ENCODE measurements at places on chromosomes 6 and 20.

DNA sequence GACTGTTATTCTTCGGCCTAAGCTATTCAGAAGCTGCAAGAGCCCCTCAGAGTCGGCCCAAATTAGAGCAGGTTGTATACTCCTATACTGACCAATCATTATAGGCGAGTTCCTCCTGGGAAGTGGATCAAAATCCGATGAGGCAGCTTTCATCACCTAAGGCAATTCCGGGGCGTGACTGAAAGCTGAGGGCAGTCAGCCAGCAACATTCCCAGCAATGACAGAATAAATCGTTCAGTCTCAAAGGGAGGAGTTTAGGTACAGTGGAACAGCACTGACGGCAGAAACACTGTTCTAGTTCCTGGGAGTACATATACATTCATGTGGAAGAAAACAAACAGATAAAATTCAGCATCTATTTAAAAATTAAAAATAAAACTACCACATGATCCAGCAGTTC is 10.8 kb downstream of the HLA-DQB2 start:
- no peak for DNase-seq

- no peak for DNase-seq
Measured at GRCh38 chr6:151822252-151823111, 15.0 kb downstream of the ESR1 start.

- DNase-seq = no peak
Measured at GRCh38 chr20:1272368-1273100, 6.4 kb downstream of the SNPH start.

DNA sequence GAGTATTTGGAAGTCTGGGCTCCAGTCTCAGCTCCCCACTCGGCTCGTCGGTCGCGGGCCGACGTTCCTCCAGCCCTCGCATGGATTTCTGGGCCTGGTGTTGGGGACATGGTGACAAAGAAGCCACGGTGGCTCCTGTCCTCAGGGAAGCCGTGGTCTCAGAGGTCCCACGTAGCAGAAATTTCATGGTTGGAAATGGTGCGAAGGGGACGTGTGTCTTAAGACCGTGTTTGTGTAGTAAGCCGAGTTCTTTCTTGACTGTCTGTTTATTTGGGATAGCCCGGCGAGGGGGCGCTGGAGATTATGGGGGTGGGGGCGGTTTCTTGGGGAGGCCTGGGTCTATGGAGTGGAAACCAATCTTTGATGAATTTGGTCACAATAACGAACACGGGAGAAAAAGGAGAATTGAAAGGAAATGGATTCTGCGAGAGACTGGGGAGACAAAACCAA is 23.5 kb upstream of the MAP3K7 start:
- DNase-seq = no peak

GRCh38 chr6:136463743-136464142 is 86.5 kb downstream of the MAP7 start:
- no peak for DNase-seq

DNA sequence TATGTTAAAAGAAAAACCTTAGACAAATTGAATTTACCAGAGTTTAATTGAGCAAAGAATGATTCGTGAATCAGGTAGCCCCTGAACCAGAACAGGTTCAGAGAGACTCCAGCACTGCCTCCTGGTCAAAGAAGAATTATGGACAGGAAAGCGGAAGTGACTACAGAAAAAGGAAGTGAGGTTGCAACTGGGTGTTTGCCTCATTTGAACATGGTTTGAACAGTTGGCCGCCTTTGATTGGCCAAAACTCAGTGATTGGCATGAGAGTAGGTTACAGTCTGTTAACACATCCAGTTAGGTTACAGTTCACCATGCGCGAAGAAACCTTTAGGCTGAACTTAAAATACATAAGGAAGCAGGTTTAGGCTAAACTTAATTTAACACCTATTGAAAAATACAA is 248.8 kb downstream of the TFAP2A start:
- DNase-seq = no peak

GRCh38 chr20:3901028-3901705 is 12.0 kb downstream of the PANK2 start:
- DNase-seq = no peak

GRCh38 chr6:99618649-99619408 is 12.2 kb downstream of the PRDM13 start:
- DNase-seq = no peak

- DNase-seq = no peak
Measured at GRCh38 chr20:62354031-62354808, 12.9 kb downstream of the LAMA5 start.

DNA sequence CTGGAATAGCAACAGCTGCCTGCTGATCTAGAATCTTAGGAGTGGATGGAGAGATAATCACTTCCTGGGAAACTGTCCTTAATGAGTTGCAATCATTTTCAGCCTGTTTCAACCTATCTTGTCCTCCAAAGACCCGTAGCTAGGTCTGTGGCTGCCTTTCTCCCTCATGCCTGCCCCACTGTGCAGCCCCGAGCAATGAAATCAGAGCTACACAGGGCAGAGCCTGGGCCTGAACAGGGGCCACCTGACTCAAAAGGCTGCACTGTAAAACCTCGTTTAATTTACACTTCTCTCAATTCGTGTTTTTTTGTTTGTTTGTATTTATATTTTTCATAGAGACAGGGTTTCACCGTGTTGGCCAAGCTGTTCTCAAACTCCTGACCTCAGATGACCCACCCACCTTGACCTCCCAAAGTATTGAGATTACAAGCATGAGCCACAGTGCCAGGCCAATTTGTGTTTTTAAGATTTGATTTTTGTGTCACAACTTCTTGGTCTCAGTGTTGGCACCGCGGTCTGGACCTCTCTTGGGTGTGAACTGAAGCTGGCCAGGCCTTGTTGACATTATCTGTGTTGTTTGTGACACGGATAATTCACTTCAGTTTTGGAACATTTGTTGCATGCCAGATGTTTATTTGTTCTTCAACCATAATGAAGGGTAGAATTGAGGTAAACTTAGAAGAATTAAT is 21.5 kb downstream of the GGTLC1 start:
- no peak for DNase-seq

DNA sequence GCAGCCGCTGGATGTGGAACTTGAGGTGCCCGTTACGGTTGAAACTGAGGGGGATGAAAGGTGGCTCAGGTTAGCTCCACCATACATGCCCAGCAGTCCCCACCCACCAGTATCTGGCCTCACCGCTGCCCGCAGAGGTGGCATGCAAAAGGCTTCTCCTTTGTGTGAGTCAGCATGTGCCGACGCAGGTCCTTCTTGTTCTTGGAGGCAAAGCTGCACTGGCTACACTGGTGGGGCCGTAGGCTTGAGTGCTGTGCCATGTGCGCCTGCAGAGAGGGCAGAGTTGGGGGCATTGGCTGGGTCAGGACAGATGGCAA is 15.8 kb downstream of the PCIF1 start:
- DNase-seq = no peak
